ENCODE measurements at places on chromosomes 3 and 15.

DNA sequence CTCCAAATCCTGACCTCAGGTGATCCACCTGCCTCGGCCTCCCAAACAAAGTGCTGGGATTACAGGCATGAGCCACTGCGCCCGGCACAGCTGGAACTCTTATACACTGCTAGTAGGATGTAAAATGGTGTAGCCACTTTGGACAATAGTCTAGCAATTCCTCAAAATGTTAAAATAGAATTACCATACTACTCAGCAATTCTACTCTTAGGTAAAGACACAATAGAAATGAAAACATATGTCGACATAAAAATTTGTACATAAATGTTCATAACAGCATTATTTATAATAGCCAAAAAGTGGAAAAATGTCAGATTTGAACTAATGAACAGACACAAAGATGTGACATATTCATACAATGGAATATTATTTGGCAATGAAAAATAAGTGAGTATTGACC, 33.4 kb downstream of the RAD18 start:
- no peak for DNase-seq

- DNase-seq, result no peak
These were observed 243.1 kb upstream of the SETMAR start for GRCh38 chr3:4060064-4060463.

DNA sequence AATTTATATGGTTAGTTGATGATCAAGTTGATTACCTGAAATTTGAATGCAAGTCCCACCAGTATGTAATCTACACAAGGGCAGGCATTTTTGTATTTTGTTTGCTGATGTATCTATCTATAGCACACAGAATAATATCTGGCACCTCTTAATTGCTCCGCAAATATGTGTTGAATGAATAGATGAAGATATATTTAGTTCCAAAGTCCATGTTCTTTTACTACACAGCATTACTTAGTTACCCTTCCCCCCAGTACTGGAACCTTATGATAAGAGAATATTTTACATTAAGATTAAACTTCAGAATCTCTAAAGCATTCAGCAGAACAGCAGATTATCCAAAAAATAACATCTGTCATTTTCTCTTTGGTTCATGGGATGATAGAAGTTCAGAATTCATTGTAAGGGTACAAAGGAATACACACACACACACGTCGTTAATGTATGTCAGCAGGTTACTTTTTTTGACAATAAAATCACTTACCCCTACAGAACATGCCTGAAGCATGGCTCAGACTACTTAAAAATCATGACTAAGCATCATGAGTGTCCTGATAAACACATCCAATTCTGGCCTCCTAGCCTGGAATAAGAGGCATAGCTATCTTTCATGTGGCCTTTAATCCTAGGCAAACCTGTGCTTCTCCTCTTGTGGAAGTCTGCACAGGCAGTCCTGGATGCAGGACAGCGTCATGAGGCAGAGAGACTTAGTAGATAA, 148.9 kb upstream of the TBC1D5 start:
- DNase-seq, result no peak

DNA sequence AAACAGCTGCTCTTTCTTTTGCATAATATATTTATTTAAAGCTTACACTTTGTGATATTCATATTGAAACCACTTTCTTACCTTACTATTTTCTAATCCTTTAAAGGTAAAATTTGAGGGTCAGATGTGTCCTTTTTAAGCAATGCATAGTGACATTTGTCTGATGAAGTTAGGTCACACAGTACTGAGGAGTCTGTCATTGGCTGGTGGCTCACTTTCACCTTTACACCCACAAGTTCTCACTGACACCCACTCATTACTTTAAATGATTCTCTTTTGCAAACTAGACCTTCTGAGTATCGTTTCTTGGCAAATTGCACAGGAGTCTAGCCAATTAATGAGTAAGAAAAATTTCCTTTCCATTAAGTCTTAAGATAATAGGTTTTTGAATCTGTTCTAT, 758.3 kb upstream of the ARPP21 start:
- no peak for DNase-seq

- DNase-seq, result no peak
These were observed 91.6 kb downstream of the SRGAP3 start for GRCh38 chr3:9157651-9158362.

GRCh38 chr3:133413161-133414020, 13.5 kb downstream of the BFSP2 start:
- no peak for DNase-seq

GRCh38 chr3:46624975-46625490, 12.7 kb downstream of the FAM240A start:
- DNase-seq, result no peak

- DNase-seq, result no peak
These were observed 21.6 kb downstream of the FANCD2 start for GRCh38 chr3:10047876-10048275.

- DNase-seq, result no peak
These were observed 166.9 kb upstream of the UMPS start for GRCh38 chr3:124563376-124563775.

DNA sequence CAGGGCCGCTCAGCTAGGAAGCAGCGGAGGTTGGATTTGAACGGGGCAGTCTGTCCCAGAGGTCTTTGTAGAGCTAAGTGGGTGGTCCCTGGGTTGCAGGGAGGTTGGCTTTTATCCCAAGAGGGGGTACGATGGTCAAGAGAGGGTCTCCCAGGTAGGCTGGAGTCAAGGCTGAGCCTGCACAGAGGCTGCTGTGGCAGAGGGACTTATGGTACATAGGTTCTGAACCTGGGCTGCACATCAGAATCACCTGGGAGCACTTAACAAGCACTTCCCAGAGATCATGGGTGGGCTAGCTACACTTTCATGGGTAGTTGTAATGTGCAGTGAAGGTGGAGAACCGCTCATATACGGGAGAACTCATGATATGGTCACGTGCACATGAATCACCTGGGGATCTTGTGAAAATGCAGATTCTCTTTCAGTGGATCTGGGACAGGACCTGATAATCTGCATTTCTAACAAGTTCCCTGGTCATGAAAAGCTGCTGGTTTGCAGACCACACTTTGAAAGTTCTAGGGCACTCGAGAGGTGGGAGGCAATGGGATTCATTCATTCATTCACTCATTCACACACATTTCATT, 2.9 kb upstream of the RASGRF1 start:
- no peak for DNase-seq

GRCh38 chr3:126852511-126852910, 130.4 kb upstream of the PLXNA1 start:
- no peak for DNase-seq

DNA sequence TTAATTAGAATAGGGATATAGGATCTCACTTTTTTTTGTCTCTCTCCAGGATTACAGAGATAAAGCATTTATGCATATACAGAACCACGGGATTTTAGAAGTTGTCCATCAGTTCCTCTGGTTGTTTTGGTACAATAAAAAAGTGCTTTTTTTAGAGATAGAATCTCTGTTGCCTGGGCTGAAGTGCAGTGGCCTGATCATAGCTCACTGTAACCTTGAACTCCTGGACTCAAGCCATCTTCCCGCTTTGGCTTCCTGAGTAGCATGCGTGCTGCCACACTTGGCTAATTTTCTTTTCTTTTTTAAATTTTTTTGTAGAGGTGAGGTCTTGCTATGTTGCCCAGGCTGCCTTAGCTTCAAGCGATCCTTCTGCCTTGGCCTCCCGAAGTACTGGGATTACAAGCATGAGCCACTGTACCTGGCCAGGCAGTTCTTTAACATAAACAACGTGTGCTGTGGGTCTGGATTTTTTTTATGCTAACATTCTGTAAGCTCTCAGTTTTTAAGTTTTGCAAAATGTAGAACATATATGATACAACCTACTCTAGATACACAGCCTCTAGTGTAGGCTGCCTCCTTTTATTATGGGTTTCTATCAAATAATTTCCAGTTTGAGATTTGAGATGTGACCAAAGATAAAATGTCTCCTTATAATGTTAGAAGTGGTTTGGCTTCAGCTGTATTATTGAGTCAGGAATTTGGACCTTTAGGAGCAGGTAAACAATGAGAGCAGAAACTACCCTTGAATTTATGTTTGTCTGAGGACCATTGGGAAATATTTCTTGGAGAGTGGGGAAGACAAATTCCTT, 57.4 kb upstream of the ULK4 start:
- DNase-seq, result no peak

GRCh38 chr3:12349895-12350811, 61.3 kb downstream of the PPARG start:
- no peak for DNase-seq

DNA sequence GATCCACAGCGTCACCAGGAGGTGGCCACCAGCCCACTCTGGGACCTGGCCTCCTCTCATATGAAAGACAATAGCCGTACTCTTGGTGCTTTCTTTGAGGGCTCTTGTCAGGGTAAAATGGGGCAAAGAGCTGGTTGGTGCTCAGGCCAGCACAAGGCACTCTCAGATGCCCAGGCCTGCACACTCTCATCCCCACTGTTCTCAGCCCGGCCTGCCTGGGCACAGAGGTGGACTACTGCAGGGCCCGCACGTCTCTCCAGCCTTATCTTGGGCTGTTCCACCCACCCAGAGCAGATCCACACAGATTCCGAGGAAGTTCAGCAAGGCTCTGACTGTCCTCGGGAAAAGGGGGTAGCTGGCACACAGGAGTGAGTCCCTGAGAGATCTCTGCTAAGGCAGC, 122.8 kb upstream of the PRR20G start:
- no peak for DNase-seq

DNA sequence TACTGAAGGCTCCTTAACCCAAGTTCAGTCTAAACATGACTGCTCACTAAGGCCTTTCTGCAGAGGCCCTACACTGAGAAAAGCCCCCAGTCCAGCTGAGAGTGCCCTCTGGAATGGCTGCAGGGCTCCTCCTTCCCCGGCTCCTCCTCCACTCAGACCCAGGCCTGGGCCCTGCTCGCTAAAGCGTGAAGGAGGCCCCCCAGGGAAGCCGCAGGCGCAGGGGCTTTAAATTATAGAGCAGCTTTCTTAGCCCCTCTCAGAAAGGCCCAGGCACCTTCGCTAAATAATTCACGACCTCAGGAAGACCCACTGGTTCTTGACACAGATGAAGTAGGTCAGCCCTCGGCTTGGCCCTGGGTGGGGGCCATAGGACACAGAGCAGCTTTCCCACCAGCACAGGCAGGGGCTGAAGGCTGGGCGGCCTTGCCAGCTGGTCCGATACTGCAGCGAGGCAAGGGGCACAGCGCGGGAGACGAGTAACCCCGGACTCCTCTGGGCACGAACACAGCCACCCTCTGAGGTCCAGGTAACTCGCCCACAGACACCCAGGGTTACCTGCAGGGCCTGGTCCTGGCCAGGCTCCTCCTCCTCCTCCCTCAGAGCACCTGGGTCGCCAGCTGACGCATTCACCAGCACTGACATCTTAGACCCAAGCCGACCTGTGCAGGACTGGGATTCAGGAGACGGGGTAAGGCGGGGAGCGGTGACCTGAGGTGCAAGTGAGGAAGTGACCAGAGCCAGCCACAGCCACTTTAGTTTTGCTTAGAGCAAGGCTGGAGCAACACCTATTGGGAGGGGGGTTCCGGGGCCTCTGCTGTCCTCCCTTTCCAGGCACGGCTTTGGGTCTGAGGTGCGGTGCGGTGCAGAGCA, 36.9 kb downstream of the RBPMS2 start:
- DNase-seq, result no peak

- DNase-seq, result no peak
These were observed 362.3 kb upstream of the RGMA start for GRCh38 chr15:93451265-93451664.

DNA sequence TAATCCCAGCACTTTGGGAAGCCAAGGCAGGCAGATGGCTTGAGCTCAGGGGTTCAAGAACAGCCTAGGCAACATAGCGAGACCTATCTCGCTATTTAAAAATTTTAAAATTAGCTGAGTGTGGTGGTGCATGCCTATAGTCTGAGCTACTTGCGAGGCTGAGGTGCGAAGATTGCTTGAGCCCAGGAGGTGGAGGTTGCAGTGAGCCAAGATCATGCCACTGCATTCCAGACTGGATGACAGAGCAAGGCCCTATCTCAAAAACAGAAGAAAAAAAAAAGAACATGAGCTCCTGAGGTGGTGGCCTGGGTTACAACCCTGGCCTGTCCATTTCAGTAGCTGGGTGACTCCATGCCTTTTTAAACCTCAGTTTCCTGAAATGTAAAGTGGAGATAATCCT, 7.2 kb downstream of the DNASE1L3 start:
- no peak for DNase-seq

- DNase-seq, result no peak
These were observed 169.3 kb downstream of the PTPRG start for GRCh38 chr3:61730577-61731231.

DNA sequence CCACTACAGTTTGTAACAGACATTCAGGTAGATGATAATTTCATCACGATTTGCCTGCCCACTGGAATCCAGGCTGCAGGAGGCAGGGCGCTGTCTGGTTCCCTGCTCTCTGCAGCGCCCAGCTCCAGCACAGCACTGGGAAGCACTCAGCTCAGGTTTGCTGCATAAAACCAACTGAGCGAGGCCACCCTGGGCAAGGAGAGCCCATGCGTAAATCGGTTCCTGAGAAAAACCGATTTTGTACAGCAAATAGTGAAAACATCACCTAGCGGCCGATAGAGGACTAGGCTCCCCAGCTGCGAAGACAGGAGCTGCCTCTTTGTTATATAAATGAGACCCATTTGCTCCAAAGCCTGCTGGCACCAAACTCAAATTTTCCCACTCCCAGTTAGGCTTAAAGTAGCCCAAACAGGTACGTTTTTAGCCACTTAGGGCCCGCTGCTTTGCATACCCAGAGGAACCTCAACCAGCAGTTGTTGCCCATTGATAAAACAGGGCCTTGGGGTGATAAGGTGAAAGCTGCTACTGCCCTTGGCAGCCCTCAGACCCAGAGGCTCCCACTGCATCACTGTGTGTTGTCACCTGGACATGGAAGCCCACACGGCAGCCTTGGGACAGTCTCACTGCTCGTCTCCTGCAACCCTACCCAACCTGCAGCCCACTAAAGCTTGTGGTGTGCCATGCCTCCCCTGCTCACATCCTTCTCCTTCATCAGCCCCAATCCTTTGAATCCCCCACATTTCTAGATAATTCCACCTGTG, 47.5 kb downstream of the ALDH1L1 start:
- DNase-seq, result no peak

GRCh38 chr3:108662142-108662738, 72.7 kb downstream of the DZIP3 start:
- peak; percentile 38 for DNase-seq

DNA sequence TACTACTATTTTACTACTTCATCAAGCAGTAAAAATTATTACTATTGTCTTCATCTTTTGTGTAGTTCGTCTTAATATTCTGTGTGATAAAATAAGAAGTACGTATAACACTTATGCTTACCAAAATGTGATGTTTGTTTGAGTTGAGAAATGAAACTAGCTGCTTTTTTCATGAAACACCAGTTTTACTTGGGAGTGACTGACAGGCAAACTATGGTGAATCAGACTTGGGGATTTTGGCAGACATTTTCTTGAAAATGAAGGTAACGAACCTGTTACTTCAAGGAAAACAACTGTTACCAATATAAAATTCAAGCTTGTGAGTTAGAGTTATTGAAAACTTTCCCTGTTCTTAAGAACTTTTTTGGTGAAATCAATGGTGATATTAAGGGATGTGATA, 10.3 kb downstream of the U2SURP start:
- DNase-seq, result no peak

- no peak for DNase-seq
These were observed 381.8 kb downstream of the NAALADL2 start for GRCh38 chr3:175240921-175241320.

Data from effector memory CD4-positive, alpha-beta T cell (primary cell).